ENCODE measurements at places on chromosomes 1 and 21.

DNA sequence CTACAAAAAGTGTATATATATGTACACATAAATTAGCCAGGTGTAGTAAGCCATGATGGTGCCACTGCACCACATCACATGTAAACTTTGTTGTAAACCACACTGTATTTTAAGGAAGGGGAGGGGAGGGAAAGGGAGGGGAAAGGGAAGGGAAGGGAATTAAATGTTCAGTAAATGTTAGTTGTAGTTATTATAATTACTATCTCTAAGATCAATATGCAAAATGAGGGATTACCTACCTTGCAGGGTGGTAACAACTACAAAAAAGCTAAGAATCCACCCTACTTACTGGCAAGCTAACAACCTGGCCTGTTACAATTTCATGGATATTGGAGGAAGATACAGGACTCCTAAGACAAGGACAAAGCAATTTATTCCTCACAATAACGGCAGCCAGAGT, 17.7 kb downstream of the FAF1 start:
- no peak for DNase-seq

- no peak for DNase-seq
Measured at GRCh38 chr1:208834381-208835096, 590.4 kb upstream of the PLXNA2 start.

- DNase-seq: no peak
Measured at GRCh38 chr1:156836041-156836654, 19.5 kb upstream of the SH2D2A start.

GRCh38 chr1:34642679-34643078, 112.2 kb upstream of the GJB5 start:
- DNase-seq: no peak

DNA sequence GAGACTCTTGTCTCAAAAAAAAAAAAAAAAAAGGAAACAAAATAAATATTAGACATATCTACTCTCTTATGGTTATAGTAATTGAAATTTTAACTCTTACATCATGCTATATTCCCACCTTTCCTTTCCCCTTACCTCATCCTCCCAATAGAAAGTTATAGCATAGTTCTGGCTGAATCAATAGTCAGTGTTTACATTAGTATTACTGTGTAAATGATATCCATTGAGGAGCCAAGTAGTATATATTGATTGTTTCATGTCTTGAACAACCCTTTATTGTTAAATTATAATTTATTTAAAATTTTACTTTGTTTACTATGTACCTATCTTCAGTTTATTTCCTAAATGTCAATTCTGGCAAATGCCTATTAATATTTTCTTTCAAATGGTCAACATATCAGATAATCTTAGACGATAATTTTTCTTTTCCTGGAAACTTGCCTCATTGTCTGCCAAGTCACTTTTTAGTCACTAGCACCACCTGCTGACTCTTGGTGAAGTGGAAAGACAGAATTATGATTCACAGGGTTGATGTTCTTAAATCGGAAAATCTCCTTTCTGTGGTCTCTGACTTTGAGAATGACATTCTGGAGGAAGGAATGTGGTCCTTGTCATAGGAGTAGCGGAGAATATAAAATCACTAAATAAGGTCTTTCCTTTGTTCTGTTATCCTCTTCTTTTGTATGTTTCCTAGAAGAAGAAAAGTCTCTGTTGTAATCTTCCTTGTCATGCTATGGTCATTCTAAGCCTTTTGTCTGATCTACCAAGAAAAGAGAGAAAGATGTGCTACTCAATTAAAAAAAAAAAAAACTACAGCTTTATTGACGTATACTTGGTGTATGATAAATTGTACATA, 8.6 kb downstream of the HJV start:
- DNase-seq: peak; percentile 72

GRCh38 chr1:47460456-47460855, 22.6 kb downstream of the FOXD2 start:
- DNase-seq: no peak

All from NCI-H187 treated with DMSO at 0.1 percent for 48 hours (cell line).